Fibroblast of skin of left biceps (primary cell): ENCODE measurements at places on chromosomes 3 and 15.

DNA sequence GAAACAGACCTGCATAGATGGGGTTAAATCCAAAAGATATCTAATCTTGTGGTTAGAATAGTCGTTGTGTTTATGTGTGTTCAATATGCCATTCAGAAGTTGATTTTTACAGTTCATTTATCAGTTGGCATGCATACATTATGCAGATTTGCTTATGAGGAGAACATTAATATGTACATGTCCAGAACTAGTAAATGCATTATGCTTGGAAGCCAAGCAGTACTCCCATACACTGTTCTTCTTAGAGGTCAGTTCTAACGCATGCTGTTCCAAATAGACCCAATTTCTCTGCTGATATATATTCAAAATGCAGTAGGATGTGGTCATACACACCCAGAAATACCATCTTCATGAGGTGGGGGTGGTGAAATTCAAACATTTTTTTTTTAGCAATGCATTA is 956 bp downstream of the FGF12 start:
- no peak for DNase-seq

- no peak for DNase-seq
These were observed 44.4 kb downstream of the TIPARP start for GRCh38 chr3:156718622-156719306.

GRCh38 chr3:101182734-101183133 is 137.6 kb downstream of the IMPG2 start:
- no peak for DNase-seq

DNA sequence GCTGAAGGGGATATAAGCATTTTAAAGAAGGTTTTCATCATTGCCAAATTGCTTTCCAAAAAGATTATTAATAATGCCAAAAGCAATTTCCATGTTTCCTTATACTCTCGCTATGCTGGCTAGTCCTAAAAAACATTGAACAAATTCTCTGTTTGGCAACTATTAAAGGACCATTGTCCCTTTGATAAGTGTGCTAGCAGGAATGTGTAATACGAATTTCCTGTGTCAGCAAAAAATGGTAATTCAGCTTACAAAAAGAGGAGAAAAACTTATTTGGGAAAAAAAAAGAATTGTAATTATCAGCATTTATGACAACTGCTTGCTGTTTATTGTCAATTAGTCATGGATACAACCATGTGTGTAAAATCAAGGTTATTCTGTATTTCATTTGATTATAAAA is 138.6 kb downstream of the TBL1XR1 start:
- DNase-seq, result no peak

DNA sequence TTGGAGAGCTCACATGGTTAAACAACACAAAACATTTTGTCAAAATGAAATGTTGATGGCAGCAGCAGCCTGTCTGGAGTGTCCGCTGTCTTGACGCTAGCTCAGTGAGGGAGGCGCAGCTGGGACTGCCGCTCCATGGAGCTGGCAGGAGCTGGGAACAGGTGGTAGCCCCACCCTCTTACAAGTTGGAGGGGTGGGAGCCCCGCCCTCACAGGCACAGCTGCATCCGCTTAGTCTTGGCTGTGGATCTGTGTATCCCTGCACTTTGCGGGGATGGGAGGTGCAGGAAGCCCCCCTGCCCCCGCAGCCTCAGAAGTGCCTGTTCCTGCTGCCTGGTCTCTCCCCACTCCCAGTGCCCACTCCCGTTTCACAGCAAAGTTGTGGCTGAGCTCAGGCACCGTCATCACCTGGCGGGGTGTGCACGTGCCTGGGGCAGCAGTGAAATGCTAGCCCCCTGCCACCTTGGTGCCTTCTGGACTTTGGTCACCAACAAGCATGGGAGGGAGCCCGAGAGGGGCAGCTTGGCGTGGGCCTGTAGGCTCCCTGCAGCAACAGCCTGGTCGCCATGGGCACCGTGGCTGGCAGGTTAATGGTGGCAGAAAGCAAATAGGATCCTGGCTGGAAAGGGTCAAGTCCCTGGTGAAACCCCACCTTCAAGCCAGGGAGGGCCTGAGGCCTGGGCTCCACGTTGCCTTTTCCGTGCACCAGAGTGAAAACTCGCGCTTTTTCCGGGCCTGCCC is 53.8 kb upstream of the CADM2 start:
- DNase-seq, result no peak

- DNase-seq, result no peak
These were observed 34.8 kb upstream of the CD47 start for GRCh38 chr3:108125550-108126071.

- DNase-seq, result no peak
These were observed 113.2 kb downstream of the RFTN1 start for GRCh38 chr3:16400106-16400931.

GRCh38 chr3:34947834-34948233 is 691.5 kb upstream of the ARPP21 start:
- peak; percentile 70 for DNase-seq

GRCh38 chr3:23444386-23444785 is 241.3 kb downstream of the UBE2E2 start:
- no peak for DNase-seq

- DNase-seq, result no peak
These were observed 13.7 kb downstream of the SEMA3F start for GRCh38 chr3:50168791-50169190.
